Activated naive CD4-positive, alpha-beta T cell treated with anti-CD3 and anti-CD28 coated beads, Interleukin-2, amount 50 U/mL, for 16 hours (primary cell): ENCODE measurements at places on chromosomes 5 and 9.
A peak's percentile ranks its signal among the peaks of the same experiment; 100 is the strongest.

GRCh38 chr5:991472-992267 lies 16.9 kb upstream of the NKD2 start:
- DNase-seq, result no peak

DNA sequence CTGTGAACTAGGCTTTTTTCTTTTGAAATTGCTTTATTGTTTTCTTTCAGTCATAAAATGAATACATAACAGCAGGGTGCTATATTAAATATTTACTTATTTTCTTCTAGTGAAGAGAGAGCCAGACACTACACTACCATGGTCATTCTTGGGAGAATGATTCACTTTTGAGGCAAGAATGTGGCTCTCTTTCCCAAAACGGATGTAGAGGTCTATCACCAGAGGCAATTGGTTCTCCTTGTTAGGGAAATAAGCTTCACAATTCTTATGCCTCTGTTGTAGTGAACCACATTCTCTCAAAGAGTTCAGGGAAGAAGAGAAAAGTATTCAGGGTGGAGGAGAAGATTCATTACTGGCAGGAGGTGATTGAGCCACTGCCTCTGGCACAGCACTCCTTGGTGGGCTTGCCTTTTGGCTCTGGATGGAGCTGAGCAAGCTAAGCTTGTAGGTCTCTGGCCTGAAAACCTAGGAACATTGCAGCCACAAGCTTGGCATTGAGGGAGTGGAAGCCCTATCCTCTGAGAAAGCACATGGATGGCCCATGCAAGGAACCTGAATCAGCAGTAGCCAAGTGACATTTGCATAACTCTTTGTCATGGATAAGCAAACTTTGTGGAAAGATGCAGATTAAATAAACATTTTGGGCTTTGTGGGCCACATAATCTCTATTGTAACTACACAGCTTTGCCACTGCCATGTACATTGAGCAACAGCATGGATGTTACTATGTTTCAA lies 179.0 kb upstream of the TNC start:
- no peak for DNase-seq

GRCh38 chr9:124202447-124202971 lies 55.2 kb upstream of the NEK6 start:
- DNase-seq, result peak; percentile 78

DNA sequence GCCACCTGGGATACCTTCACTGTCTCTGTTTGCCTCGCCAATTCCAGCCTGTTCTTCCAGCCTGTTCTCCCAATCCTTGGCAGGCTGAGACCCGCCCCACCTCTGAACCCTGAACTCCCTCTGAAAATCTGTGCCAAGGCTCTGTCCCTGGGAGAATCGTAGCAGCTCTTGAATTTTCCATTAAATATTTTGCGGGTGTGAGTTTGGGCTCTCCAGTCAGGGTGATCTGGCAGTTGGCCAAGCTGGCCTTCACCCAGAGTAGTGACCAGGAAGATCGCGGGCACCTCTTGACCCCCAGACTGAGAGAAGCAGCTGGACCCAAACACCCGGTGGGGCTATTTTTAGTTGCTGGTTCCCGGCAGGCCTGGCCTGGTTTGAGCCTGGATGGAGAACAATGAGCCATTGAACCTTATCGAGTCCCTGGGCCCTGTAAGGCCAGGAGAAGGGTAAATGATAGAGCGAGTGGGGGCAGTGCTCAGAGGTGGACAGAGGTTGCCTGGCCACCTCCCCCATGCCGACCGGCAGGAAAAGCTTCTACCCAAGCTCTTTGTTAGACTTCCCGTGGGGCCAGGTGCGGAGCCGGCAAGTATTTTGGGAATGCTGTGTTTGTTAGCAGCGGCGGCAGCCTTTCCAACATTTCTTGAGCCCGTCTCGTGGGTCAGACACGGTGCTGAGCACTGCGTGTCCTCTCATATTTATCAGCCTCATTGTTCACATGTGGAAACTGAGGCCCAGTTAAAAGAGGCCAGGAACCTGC lies 146.2 kb downstream of the RGS3 start:
- no peak for DNase-seq

DNA sequence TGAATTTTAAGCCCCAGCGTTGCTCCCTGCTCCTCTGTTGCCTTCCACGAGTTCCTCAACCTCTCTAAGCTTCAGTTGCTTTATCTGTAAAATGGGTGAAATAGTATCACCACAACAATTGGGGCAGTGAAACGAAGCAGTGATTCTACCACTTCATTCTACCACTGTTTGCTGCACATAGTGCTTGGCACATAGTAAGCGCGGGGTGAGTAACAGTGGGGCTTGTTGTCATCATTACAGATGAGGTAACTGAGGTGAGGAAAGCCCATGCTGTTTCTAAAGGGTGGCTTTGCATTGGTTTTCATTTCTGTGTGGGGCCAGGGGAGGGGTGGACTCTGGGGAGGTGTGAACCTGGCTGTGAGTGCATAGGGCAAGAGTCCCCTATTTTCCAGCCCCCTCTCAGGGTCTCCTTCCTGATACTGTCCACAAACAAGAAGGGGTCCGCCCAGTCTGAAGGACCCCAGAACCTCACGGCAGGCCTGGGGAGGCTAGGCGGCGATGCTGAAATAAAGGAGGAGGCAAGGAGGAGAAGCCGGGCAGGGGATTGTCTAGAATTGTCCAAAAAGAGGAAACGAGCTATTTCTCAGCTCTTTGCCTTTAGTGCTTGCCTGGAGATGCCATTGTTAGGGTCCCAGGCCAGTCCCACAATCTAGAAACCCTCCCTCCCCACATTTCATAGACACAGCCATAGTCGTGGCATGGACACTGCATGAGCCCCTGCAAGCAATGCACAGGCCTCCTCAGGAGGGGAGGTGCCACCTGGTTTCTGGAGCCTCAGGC lies 65.6 kb downstream of the IL6ST start:
- DNase-seq, result no peak

DNA sequence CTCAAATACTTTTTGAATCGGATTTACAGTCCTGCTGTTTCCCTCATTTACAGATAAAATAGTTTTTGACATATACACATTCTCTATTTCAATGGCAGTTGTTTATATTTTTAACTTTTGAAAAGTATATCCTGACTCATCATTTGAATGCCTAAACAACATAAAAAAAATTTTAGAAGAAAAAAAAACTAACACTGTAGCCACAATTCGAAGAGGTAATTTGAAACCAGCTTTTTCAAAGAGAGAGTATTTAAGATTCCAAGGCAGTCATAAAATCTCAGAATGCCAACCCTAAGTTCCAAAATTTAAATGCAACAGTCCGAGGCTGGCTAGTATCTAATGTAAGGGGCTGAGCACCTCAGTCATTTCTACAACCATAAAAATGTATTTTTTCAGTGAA lies 626.8 kb downstream of the DNAH5 start:
- DNase-seq, result no peak

GRCh38 chr9:106726070-106726815 lies 136.7 kb upstream of the ZNF462 start:
- no peak for DNase-seq

- DNase-seq, result no peak
Measured at GRCh38 chr5:15383469-15383868, 116.5 kb upstream of the FBXL7 start.

- no peak for DNase-seq
Measured at GRCh38 chr5:60630179-60630578, 69.8 kb downstream of the DEPDC1B start.

GRCh38 chr9:92610470-92611420 lies 59.2 kb downstream of the IPPK start:
- DNase-seq, result no peak

- peak; percentile 31 for DNase-seq
Measured at GRCh38 chr5:87121304-87122150, 146.2 kb upstream of the RASA1 start.

DNA sequence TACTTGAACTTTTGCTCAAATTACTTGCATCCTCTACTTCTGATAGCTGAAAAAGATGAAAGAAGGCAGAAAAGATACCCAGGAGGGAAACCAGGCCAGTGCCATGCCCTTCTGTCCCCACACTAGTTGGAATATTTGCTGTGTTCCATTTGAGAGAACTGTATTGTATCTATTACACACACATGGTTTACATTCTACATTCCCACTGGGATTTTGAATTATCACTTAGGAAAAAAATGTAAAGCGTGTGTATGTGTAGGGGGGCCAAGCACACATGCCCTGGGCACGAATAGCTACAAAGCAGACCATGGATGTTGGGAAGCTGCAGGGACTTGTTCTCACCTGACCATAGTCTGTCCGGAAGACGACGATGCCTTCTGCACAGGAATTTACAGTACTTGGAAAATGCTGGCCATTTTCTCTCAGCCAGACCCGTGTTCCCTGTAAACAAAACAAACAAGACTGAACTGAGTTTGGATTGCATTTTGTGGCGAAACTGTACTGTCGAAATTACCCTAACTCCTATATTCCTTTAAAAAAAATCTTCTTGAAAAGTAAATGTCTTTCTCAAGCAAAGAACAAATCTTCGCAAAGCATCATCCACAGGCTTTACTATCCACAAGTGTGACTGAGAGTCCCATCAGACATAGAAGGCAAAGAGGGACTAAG lies 58.7 kb downstream of the MYO10 start:
- DNase-seq, result no peak

- no peak for DNase-seq
Measured at GRCh38 chr5:59146729-59147128, 563.9 kb downstream of the RAB3C start.

DNA sequence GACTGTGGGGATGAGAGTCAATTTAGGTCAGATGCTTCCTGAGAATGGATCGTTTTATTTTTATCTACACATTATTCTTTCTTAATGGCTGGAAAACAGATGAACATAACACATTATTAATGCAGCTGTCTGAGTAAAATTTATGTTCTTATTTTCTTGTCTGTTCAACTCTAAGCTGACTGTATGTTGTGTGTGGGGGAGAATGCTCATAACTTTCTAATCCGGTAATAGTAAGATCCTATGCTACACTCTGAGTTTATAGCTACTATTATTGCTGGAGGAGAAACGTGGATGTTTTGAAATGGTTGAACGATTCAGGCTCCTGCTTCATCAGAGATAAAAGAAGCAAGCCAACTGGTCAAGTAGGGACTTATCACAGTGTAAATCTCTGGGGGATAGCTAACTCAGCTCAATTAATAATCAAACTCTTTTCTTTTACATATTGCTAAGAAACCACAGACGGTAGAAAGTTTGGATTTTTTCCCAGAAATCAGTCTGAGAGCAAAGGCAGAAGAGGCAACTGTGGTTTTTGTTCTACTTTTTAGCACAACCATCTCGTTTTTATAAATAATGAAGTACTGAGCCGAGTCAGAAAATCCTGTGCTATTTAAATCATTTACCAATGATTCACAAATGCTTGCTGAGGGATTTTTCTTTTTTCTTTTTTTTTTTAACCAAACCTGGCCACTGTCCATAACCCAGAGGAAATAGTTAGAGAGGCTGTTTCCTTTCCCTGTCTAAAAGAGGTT lies 265.0 kb upstream of the FAM174A start:
- DNase-seq, result no peak

DNA sequence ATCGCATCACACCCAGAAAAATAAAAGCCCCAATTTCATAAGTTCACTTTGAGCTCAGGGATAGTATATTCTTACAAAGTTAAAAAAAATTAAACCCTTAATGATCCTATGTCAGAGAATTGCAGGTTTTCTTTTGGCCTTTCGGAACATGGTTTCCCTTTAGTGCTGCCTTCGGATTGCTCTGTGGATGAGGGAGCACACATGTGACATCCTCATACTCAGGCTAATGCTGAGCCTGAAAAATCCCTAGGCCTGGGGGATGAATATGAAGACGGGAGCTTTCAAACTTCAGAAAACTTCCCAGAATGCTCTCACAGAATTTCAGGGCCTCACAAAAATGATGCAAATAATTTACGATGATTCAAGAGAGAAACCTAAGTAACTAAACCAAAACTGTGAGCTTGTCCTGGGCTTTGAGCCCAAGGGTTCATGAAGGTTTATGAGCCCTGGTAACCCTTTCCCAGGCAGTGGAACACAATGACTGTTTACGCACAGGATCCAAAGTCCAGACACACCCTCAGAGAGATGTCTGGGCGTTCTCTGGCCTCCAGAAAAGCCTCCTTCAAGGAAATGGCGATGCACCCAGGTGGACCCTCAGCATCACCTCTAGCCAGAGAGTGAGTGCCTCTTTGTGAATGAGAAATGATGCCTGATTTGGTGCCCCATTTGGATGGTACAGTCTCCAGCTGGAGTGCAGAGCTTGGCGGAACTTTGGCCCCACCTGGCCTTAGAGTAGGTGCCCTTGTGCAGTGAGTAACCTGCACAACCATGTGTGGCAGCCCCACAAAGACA lies 145.4 kb downstream of the ENTREP1 start:
- no peak for DNase-seq

- DNase-seq, result no peak
Measured at GRCh38 chr5:33242277-33242676, 198.5 kb upstream of the TARS1 start.

DNA sequence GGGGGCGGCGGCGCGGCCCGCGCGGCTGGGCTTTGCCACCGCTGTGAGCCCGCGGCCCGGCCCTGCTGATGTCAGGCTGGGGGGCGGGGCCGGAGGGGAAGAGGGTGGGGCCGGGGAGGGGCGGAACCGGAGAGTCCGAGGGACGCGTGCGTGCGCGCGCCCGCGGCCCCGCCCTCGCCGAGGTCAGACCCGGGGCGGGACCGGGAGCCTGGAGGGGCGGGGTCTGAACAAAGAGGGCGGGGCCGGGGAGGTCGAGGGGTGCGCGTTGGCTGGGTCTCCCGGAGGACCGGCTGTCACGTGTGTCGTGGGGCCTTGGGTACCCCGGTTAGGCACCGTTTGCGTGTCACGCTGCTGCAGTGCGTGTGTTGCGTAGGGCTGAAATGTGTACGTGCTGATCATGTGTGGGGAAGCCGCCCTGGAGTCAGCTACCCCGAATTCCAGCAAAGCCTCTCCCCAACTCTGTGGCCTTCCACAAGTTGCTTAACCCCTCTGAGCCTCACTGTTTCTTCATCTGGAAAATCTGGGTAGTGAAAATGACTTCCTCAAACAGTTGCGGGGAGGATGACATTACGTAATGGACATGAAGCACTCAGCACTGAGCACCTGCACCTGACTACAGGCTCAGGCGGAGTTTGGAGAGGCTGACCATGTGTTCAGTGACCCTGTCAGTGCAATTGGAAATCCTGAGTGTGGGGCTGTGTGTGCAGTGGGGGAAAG lies at the start of gene RALGDS:
TSS of gene RALGDS (minus strand) at position 43 of the 717 bp plus-strand sequence. CDS start 86 bp downstream, outside the sequence.
- DNase-seq, result peak; percentile 87

- DNase-seq, result no peak
Measured at GRCh38 chr5:79847561-79847960, 143.5 kb downstream of the MTX3 start.

DNA sequence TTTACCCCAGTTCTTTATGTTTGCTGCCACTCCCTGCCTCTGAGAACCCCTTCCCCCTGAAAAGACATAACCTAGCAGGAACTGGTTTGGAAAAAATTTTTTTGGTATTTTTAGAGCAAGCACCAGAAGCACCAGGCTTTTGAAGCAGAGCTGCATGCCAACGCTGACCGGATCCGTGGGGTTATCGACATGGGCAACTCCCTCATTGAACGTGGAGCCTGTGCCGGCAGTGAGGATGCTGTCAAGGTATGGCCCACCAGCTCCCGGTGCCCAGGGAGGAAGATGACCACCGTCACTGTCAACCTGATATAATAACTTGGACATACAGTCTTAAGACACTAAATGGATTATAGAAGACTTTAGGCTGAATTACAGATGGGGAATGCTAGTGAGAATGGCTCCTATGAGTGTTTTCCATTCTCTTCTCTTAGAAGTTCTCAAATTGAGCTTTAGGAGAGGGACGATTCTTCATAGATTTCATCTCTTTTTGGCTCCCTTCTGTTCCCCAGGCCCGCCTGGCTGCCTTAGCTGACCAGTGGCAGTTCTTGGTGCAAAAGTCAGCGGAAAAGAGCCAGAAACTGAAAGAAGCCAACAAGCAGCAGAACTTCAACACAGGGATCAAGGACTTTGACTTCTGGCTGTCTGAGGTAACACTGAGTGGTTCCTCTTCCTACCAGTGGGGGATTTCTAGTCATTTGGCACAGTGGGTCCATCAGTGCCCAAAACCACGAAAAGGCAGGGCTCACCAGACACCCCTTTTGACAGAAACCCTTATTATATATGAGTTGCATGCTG lies 44.9 kb downstream of the DYNC2I2 start:
- DNase-seq, result no peak
